Activated CD8-positive, alpha-beta memory T cell treated with anti-CD3 and anti-CD28 coated beads for 1 hour (primary cell): ENCODE measurements at places on chromosomes 4 and X.

DNA sequence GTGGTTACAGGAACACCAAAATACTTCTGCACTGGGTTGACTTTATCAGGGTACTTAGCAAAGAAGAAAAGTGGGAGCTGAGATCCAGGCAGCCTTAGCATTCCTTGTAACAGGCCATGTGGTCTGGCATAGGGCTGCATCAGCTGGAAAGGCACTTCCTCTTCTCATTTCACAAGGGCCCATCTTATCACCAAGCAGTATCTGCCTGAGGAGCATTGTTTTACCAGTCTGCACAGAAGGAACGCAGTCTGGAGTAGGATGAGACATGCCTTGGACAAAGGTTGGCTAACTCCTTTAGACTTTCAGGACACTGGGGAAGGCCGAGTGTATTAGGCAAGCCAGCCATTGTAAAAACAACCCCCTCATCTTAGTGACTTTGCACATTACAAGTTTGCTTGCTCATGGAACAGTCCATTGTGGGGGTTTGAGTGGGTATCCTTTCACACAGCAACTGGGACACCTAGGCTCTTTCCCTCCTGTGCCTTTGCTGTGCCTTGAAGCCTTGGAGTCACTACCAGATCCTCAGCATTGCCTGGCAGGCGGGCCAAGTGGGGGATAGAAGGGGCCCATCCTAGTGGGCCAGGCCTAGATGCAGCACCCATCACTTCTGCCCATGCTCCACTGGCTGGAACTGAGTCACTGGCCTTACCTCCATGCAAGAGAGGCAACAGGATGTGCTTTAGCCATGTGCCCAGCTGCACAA lies 4.6 kb downstream of the SUV39H1 start:
- no peak for DNase-seq

DNA sequence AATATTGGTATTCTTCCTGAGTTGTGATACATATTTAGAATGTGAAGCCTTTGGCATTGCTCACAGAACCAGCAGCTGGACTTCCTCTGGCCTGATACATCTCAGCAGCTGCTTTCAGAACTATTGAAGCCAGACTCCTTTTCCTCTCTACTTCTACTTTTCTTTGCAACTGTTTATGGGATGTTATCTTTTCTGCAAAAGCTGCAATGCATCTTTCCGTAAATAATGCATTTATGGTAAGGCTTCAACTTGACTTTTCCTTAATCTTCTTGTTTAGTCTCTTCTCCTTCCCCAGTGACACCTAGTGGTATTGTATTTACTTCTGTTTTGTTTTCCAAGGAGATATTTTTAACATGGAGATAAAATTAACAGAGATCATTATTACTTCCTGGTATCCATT lies 1548.7 kb downstream of the PCDH7 start:
- no peak for DNase-seq

- DNase-seq: no peak
These were observed 238.9 kb downstream of the SLC7A11 start for GRCh38 chr4:138003248-138003647.

DNA sequence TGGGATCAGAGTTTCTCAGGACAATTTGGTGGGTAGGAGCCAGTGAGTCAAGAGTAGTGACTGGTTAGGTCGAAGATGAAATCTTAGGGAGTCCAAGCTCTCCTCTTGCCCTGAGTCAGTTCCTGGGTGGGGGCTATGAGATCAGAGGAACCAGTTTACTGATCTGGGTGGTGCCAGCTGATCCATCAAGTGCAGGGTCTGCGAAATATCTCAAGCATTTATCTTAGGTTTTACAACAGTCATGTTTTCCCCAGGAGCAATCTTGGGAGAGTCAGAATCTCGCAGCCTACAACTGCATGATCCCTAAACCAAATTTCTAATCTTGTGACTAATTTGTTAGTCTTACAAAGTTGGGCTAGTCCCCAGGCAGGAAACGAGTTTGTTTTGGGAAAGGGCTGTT lies 1833.2 kb upstream of the PCDH7 start:
- DNase-seq: no peak

GRCh38 chr4:158211222-158211621 lies 936 bp downstream of the TMEM144 start:
- DNase-seq: no peak

DNA sequence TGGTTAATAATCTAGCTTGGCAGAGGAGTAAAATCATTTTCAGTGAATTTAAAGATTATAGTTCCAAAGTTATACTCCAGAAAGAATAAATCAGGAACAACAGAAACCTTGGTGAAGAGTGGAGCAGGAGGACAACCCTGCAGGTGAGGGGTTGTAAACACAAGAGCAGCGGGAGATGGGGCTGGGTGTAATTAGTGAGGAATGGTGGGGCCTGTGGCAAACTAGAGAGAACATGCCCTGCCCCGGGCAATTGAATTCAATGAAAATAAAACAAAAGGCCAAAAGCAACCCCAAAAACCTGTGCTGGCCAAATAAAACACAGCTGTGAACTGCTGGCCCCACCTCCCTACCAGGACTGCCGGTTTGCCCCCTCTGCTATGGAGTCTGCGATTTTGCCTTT lies 325.2 kb downstream of the NR3C2 start:
- DNase-seq: no peak

- DNase-seq: no peak
These were observed 63.8 kb downstream of the DLG3 start for GRCh38 chrX:70508296-70508911.

- no peak for DNase-seq
These were observed 859.5 kb downstream of the STIM2 start for GRCh38 chr4:27720010-27720766.

DNA sequence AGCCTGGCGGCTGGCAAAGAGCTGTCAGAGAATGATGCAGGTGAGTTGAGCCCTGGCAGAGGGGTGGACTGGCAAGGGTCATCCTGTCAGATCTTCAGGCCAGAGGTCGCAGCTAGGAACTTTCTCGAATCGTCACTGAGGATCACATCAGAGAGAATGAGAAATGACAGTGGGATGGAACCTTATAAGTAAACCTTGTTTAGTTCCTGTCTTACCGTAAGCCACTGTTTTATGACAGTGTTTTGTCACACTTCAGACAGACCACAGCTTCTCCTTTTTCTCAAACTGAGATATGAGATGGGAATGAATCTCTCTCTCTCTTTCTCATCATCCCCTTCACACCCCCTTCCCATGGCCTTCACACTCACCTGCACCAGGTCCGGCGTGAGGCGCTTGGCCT lies 9.3 kb downstream of the DIPK2B start:
- no peak for DNase-seq

GRCh38 chr4:153916273-153916755 lies 127.4 kb upstream of the SFRP2 start:
- no peak for DNase-seq

DNA sequence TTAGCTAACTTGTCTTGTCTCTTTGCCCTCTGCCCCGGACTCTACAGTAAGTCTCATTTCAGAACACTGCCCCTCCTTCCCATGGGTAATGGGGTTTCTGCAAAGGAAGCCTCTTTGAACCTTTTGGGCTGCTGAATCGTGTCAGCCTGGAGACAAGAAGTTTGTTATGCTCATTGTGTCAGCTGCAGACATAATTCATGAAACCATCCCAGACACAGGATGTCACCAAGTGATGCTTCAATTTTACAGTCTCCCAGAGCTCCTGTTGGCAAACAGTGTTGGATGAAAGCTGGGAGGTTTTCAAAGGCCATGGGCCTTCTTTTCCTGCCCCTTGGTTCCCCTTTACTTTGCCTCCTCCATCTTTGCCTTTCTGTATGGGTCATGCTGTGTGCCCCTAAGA lies 223.1 kb upstream of the TAPT1 start:
- no peak for DNase-seq

DNA sequence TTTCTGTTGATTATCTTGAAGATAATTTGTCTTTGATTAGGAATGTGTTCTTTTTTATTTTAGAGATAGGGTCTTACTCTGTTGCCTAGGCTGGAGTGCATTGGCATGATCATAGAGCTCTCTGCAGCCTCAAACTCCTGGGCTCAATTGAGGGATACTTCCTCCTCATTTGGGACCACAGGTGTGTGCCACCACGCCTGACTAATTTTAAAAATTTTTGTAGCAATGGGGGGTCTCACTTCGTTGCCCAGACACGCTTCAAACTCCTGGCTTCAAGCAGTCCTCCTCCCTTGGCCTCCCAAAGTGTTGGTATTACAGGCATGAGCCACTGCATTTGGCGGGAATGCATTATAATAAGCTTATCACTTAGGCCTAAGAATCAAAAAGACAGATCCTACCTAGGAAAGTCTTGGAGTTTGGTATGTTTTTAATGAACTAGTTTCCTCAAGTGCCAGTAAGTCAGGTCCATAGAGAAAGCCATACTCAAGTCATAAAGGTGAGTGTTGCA lies 21.7 kb downstream of the BMP2K start:
- no peak for DNase-seq

- DNase-seq: no peak
These were observed 195.2 kb downstream of the CCNG2 start for GRCh38 chr4:77352192-77352591.

DNA sequence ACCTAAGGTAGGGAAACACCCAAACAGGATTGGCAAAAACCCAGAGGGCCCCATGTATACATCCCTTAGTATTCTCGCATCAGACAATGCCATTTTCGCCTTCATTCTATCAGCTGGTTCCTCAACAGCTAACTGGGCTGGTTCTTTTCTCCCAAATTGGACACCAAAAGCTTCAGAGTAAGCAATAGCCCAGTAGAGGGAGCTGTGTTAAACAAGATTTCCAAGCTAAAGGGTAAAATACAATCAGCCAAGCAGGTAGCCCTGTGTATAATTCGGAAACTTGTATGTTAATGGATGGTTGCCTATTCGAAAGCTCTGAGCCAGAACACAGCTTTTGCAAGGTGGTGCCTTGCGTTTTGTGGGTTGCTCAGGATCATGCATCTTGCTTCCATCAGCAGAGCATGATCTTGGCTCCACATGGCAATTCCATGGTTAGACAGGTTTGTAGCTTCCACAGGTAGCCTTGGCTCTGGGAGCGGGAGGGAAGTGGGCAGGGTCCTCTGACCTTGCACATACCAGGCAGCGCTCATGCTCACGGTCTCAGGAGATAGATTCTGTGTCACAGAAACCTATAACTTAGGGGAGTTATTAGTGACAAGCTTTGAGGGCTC lies 115.2 kb upstream of the LNX1 start:
- DNase-seq: no peak

GRCh38 chrX:500481-501010 lies 113.8 kb upstream of the PPP2R3B start:
- no peak for DNase-seq

DNA sequence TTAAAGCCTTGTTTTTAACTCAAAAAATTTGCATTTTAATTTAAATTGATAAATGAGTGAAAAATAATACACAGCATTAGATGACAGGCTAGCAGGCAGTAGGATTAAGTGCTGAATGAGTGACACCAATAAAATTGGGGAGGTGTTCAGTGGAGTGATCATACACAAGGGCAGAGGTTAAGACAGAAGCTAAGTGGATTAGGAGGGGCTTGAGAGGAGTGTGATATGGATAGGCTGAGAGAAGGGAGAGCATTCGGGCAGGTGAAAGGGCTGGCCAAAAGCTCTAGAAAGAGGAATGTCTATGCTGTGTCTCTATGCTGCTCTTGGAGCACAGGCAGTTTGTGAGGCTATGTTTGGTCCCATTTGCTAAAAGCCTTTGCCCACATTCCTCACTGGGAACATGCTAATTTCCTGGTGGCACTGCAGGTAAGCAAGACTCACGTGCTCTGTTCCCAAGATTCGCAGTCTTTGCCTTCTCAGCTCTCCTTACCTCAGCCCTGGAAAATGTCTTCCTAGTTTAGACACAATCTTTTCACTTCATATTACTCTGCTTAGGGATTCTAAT lies 52.8 kb upstream of the CCSER1 start:
- no peak for DNase-seq

- DNase-seq: no peak
These were observed 106.1 kb upstream of the TLL1 start for GRCh38 chr4:165766976-165767375.

DNA sequence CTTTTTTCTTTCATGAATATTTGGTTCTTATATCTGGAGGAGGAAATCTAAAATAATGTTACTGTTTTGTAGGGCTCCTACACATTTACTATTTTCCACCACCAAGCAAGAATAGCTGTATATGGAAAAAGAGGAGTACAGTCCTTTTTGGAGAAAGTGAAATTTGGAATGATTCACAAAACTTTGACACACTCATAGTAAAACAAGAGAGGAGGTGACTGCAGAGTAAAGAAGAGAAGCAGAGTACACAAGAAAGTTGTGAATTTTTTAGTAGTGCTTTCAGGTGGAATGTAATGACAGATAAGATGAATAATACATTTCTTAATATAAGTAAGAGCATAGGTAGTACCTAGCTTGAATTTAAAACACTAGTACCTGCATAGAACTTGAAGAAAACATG lies 41.3 kb upstream of the UGT2B4 start:
- DNase-seq: no peak

- DNase-seq: no peak
These were observed 17.7 kb downstream of the MND1 start for GRCh38 chr4:153362184-153362583.

DNA sequence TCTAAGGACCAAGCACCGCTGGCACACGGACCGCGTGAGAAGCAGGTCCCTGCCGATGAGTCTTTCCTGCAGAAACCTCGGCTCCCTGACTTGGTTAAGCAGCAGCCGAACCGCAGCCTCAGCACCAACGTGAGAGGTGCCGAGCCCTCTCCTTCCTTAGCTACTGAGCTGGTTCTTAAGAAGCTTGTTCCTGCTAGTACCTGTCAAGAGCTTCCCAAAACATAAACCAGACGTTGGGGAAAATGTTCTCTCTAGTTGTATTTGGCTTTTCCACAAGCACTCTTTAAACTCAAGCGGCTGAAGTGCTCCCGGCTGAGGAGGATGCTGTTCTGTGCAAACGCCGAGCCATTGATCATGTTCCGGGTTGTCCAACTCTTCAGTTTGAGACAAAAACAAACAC lies 29.3 kb upstream of the TLR3 start:
- DNase-seq: no peak

DNA sequence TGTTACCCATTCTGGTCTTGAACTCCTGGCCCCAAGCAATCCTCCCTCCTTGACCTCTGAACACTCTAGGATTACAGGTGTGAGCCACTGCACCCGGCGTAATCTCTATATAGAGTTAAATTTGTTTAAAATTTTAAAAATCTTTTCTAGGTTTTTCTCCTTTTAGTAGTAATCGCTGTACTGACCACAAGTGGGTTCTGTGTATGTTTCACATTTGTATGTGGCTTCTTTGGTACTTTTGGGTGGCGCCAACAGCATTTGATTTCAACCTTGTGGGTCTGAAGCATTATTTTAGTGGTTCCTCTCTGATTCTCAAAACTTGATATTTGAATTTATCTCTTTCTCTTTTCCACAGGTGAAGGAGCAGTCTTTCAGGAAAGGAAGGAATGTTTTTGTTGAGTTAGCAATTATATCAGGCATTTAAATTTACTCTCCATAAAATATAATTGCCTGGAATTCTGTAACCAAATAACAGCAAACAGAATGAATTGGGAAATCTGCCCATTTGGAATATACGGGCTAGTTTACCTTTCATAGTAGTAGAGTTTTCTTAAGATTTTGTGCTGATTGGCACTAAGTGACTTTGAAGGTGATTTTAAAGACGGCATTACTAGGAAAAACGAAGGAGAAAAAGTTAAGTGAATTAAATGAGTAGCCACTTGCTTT lies 29.5 kb downstream of the ARHGAP10 start:
- no peak for DNase-seq

GRCh38 chrX:39244147-39244546 lies 442.9 kb downstream of the MID1IP1 start:
- DNase-seq: no peak
